ENCODE measurements at places on chromosomes 1 and 21.

- peak; percentile 65 for DNase-seq
These were observed 930 bp downstream of the DHCR24 start for GRCh38 chr1:54885807-54886723.

GRCh38 chr1:107196973-107197562 is 56.2 kb downstream of the NTNG1 start:
- DNase-seq: peak; percentile 68

- DNase-seq: no peak
These were observed 23.7 kb upstream of the C1orf198 start for GRCh38 chr1:230892018-230892491.

DNA sequence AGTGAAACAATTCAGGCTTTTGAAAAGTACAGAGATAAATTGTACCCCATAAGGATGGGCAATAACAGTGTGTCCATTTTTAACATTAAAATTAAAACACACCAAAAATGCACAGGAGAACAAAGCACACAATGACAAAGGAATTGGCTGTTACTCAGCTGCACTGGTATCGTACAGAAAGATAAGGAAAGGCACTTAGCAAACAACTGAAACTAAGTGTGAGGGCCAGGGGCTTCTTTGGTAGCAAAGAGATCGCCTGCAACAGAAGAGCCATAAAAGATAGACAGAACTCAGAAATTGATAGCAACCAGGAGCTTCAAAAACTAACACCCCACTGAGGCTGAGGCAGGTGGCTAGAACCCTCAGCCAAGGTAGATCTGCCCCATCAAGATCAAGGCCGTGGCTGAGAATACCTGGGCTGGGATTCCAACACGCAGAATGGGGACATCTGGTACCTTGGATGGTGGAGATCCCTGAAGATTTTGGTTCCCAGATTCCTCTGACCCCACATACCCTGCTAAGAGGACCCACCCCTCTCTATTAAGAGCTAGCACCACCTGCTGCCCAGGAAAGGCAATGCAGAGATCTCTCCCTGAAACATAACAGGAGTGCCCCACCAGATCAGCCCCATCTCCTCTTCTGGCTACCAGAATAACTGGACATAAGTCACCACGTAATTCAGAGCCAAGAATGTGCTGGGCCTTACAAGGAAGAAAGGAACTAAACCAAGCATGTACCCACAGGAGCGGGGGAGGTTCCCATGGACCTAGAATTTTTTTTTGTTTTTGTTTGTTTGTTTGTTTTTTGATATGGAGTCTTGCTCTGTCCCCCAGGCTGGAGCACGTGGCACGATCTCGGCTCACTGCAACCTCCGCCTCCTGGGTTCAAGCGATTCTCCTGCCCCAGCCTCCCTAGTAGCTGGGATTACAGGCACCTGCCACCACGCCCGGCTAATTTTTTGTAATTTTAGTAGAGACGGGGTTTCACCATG is 16.2 kb downstream of the PLEKHO1 start:
- DNase-seq: peak; percentile 85
